Hindlimb muscle (tissue), 1 donor: ENCODE measurements at places on chromosomes 7 and 10. TPM values are rescaled to one million over a fixed set of nuclear protein-coding genes. Genes with fewer than 3 reads are reported as not detected.

DNA sequence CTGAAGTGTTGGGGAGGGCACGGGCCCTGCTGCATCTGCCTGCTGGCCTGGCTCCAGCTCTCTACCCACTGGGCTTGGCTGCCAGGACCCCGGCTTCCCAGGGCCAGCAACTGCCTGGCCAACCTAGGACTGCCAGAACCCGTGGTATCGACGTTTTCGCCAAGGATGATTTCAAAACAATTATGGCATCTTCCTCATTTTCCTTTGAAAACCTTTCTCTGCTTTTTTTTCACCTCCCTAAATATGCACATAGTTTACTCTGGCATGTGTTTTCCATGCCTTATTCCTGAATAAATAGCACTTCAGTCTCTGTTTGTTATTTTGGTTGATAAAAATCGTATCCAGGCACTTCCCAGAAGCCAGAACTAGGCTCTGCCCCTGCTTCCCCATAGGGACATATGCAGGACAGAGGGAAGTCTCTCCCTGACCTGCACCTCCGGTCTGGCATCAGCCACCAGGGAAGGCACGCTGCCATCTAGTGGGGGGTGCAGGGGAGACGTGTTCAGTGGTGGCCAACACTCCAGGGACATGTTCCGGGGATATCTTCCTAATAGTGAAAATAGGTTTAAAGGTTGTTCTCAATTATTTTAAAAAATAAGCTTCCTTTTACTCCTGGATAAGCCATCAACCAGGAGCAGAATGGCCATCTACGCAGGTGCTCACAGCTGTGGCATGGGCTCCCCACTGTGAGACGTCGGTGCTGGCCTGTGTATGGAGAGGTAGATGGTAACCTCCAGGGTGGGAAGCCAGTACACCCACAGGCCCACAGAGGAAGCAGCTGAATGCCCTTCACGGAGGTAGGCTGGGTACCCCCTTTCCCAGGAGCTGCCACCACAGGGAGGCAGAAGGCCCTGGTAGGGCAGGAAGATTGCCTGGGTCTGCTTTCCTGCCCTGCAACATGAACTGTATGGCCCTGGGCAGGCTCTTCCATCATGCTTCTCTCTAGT, 30.7 kb upstream of the ANTXRL start:
- no peak for DNase-seq

DNA sequence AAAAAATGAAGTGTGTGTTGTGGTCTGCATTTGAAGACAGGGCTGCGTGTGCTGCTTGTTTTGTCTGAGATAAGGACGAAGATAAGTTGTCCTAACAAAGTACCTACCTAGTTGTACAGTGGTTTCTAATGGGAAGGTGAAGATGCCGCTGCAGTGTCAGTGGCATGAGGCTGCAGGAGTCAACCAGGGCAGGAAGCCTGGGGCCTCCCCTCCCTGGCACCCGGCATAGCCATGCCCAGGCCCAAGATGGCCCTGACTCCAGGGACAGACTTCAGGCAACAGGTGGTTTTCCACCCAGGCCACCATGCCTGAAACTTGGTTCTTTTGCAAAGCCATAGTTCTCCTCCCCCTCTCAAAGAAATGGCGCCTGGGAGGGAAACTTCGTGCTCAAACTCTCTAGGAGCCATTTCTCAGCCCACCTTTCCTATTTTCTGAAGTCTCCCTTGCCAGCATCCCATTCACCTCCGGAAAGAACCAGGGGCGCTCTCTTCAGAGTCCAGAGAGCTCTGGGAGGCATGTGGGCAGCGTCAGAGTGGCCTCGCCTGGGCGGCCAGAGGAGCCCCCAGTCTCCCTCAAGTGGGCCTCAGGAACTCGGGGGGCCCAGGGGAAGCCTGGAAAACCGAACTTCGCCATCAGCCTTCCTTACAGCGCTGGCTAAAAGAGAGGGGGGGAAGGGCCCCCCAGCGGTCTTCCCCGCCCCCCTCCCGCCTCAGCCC, 2.1 kb upstream of the KAT6B start:
- DNase-seq: no peak

DNA sequence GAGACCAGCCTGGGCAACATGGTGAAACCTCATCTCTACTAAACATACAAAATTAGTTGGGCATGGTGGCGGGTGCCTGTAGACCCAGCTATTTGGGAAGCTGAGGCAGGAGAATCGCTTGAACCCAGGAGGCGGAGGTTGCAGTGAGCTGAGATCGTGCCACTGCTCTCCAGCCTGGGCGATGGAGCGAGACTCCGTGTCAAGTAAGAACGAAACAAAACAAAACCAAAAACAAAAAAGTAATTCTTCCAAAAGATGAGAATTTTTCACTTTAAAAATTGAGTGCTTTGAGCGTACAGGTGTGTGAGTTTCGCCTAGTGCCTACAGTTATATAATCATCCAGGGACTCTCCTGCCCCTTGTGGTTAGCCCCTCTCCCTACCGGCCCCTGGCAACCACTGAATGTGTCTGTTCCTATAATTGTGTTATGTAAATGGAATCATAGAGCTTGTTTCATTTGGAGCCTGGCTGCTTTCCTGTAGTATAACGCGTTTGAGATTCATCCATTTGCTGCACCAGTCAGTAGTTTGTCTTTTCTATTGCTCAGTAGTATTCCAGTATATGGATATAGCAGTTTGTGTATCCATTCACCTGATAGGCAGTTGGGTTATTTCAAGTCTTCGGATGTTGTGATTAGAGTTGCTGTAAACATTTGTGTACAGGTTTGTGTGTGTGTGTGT, 80.0 kb downstream of the RBM33 start:
- DNase-seq: no peak

- no peak for DNase-seq
Observed at GRCh38 chr10:100621360-100622205, 85.8 kb downstream of the HIF1AN start.

- no peak for DNase-seq
Observed at GRCh38 chr10:105387971-105388370, 746.9 kb downstream of the SORCS3 start.

DNA sequence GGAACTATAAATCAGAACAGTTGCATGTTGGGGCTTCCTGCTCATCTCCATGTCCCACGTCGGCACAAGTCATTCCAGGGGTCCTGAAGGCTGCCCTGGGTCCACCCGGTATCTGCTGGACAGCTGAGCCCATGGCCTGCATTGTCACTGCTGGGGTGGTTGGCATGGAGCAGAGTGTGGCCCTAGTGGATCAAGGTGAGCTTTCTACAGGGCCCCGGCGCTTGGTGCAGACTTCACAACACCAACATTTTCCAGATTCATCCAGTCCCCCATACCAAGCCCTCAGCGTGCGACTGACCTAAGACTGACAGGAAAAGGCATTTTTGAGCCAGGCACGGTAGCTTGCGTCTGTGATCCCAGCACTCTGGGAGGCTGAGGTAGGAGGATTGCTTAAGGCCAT, 175.5 kb upstream of the LYZL2 start:
- no peak for DNase-seq

GRCh38 chr10:126235979-126236851, 152.1 kb downstream of the ADAM12 start:
- no peak for DNase-seq

- no peak for DNase-seq
Observed at GRCh38 chr10:109987452-109988211, 20.2 kb upstream of the ADD3 start.

DNA sequence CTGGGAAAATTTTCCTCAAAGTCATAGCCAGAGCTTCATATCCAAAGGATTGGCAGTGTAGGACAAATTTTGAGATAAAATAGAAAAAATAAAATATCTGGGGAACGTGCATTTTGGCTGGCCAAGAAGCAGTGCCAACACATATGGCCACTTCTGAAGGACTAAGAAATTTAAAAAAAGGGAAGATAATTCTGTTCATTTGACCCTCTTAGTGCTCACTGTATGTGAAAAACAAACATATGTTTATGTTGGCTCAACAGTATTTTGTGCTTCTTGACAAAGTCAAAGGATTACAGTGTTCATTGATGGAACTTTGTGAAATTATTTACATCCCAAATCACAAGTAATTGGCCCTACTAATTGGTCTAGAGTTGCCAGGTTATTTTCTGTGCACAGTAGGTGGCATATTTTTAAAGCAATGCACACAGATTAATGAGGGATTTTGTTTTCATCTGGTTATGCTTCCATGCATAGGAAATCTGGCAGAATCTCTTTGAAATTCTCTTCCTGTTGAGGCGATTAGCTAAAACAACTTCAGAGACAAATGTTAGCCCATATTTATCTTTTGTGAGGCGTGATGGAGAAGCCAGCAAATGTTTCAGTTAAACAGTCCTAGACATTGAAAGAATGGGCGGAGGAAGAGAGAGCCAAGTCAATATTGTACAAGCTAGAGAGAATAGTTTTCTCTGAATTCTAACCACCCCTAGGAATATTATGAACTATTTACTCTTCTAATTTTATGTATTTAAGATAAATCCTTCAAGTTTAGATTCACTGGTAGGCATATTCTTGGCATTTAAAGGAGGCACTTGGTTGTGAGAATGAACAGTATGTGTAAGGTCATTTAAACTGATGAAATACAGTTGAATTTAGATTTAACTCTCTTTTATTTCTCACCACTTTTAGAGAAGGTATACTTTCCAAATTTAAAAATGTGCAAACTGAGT, 237.7 kb upstream of the MBL2 start:
- DNase-seq: no peak

DNA sequence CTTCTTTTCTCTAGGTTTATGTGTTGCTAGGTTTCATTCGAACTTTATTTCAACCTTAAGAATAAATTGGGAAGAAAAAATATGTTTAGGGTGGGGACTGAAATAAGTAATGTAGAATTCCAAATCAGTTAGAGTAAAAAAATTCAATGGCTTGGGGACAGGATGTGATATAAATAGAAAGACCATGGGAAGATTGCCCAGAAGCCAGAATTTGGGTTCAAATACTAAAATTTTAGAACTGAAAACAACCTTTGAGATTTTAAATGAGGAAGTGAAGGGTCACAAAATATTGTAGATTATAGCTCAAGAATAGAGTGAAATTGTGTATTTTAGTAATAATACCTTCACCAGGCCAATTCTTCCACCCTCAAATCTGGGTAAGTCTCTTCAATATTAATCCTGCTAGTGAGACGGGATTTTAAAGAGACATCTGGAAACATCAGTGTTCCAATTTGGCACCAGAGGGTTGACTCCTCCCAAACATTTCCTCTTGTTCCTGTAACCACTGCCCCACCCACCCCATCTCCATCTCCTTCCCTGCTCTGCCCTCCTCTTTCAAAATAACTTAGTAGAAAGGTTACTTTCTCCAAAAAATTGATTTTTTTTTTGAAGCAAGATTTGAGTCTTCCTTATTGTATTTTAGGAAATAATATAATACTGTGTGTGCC, 51.3 kb upstream of the FAM3C start:
- peak; percentile 80 for DNase-seq

DNA sequence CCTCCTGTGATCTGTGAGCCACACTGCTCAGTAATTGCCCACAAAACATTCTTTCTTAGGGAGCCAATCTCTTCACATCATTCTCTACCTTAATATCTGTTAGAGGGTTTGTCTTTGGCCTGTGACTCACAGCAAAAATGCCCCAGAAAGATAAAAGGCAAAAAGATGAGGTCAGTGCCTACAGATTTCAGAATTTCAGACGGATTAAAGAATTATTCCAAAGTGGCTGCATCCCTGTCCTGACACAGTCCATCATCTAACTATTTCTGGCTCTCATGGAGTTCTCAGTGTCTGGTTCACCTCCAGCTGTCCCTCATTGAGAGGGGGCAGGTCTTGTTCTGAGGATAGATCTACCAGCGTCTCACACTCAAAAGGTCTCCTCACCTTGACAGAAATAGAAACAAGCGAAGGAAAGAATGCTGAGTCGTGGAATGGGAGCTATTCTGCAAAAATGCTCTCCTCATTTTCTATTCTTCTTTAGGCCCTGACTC, 138.5 kb upstream of the AOAH start:
- DNase-seq: no peak

Gene PILRA
- 5.2 TPM for polyA plus RNA-seq

Gene ZNF488
- 3.6 TPM for polyA plus RNA-seq

Gene ADCYAP1R1
- polyA plus RNA-seq: 10.5 TPM

Gene HACD1
- 137 TPM for polyA plus RNA-seq

Gene SLF2
- 98.3 TPM for polyA plus RNA-seq

Gene OPN4
- polyA plus RNA-seq: 2.3 TPM

Gene C10orf67
- not detected for polyA plus RNA-seq
